Amniotic stem cell (primary cell): ENCODE measurements at places on chromosomes 11 and 22.
A peak's percentile ranks its signal among the peaks of the same experiment; 100 is the strongest.

DNA sequence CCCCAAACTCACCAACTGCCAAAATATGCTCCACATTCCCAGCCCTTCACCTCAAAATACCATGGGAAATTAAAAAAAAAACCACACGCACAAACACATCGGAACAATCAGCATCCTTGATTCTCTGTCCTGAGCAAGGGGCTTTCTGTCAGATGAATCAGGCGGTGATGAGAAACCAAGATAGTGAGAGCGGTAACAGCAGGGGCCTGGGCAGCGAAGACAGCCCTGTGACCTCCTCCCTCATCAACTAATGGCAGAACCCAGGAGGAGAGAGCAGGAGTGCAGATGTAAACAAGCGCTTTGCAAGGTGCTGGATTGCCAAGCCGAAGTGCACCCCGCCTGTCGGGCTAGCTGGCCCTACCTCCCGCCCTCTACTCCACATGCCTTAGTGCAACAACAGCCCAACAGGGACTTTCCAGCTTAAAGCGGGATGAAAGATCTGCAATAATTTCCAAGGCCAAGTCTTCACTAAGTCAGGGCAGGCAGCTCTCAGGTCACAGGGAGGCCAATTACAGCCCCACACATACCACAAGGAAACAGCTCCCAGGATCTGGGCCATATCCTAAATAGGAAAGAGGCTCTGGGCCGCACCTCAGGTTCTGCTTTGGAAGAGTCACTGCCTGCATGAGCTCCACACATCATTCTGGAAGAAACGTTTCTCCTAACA lies 72.2 kb upstream of the BID start:
- DNase-seq: no peak

DNA sequence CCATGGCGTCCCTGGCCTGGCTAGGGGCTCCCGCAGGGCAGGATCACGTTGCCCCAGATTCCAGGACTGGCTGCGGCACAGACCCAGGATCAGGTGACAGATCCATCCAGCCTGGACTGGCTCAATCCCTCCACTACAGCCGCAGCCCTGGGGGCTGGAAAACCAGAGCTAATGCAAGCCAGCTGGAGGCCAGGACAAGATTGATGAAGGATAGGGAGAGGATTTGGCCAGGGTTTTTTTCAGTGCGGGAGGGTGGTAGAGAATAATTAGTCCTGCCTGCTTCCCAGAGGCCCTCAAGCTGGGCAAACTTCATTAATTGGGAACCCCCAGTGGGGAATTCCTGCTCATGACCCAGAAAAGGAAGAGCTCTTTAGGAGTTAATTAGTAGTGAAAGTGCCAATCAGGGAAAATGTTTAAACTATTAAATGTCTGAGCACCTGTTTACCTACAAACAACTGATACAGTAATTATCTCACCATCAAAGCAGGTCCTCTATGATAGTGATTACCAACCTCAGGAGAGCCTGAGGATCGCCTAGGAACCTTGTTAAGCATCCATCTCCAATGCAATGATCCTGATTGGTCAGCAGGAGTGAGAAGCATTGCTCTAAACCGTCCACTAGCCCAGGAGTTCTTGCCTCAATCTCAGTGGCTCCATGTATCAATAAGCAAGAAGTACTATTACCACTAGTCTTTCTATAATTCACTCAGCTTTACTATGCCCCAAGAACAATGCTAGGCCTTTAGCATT lies 33.0 kb upstream of the MYOD1 start:
- no peak for DNase-seq

- no peak for DNase-seq
Observed at GRCh38 chr22:45210991-45211390, 29.7 kb downstream of the KIAA0930 start.

DNA sequence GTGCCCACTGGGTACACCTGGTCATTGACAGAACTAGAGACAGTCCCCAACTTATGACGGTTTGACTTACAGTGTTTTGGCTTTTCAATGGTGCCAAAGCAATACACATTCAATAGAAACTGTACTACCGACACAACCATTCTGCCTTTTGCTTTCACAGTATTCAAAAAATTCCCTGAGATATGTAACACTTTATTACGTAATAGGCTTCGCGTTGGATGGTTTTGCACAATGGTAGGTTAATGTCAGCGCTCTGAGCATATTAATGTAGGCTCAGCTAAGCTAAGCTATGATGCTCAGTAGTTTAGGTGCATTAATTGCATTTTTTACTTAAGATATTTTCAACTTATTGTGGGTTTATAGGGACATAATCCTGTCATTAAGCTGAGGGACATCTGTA lies 105.1 kb upstream of the B3GAT1 start:
- no peak for DNase-seq

GRCh38 chr11:9774591-9775397 lies 110.9 kb downstream of the SWAP70 start:
- peak; percentile 77 for DNase-seq

- DNase-seq: no peak
Observed at GRCh38 chr11:59283311-59283710, 70.6 kb upstream of the MPEG1 start.

- no peak for DNase-seq
Observed at GRCh38 chr11:45209000-45209879, 62.8 kb downstream of the PRDM11 start.

GRCh38 chr22:50260434-50260800 lies 1.1 kb downstream of the MAPK12 start:
- DNase-seq: no peak

- no peak for DNase-seq
Observed at GRCh38 chr11:77879218-77879617, 58.3 kb downstream of the AAMDC start.

DNA sequence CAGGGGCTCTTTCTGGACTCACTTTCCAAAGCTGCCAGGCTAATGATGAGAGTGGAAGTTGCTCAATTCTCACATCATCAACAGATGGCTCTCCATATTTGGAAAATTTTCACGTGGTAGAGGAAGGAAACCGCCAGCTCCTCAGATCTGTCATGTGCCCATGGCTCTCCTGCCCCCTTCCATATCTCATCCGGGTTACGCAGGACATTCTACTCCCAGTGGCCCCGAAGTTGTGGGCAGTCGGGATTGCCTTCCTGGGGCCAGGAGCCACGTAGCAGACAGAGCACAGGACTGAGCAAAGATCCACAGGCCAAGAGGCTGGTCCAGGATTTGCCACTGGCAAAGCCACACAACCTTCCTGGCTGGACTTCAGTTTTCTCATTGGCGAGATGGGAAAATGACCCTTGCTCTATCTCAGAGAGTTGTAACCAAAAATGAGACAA lies 38.8 kb downstream of the RPUSD4 start:
- DNase-seq: no peak

GRCh38 chr11:95816037-95816436 lies 25.7 kb downstream of the CEP57 start:
- DNase-seq: no peak

DNA sequence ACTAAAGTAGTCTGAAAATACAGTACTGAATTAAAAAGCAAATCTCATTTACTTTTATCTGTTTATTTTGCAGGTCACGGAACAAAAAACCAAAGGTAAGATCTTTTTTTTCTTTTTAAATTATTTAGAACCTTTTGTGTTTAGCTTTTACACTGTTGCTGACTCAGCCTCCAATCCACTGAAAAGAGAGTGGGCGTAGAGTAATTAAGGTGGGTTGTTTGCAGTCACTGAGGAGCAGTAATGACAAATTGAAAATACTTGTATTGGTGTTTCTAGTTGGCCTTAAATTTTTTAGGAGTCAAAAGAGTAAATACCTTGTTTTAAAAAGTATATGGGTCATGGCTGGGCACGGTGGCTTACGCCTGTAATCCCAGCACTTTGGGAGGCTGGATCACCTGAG lies 73.4 kb downstream of the TNRC6B start:
- no peak for DNase-seq

DNA sequence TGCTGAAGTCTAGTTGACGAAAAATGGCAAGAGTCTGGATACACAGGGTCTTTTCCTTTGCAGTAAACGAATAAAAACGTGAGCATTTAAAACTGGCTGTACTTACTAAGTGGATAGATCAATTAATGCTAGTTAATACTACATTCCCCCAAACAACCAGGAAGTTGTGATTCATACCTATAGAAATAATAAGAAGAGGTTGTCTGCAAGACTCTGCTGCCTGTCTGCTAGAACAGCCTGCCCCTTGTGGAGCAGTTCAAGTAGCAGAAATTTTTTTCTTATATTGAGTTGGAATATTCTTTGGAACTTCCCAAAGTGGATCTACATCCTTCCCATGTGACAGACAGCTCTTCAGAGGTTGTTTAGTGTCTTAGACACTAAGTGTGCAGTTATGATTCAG lies 86.8 kb downstream of the TEAD1 start:
- no peak for DNase-seq

- DNase-seq: no peak
Observed at GRCh38 chr11:116837231-116838091, at the start of gene APOA1. Gene APOA1 (minus strand): TSS chr11:116837622. CDS start chr11:116837387, 235 bp downstream.

DNA sequence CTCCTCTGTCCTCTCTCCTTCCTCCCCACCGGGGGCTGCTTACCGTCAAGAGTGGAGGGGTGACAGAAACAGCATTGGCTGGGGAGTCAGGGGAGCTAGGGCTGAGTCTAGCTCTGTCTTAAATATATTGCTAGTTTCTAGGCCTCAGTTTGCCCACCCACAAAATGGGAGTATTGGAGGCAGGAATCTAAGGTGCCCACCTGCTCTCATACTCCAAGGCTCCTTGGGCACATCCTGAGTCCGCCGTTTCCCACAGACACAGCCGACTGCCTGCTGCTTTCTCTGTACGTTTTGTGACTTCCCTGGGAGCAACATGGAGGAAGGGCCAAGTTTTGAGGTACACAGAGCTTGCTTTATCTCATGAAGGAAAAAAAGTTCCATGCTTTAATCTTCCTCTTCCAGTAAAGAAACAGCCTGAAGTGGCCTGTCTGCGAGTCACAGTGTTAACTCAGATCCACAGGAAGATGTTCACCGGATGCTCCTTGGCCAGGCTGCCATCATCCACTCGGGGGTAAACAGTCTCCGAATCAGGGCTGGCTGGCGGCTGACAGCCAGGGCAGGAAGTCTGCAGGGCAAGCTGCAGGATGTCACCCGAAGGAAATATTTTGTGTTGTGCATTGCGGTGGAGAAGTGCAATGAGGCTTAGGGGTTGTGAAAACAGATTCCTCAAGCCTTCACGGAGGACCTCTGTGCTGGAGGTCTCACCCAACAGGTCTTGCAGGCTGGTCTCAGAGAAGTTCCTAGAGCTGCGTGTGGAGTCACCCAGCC lies 11.0 kb upstream of the CERK start:
- no peak for DNase-seq

DNA sequence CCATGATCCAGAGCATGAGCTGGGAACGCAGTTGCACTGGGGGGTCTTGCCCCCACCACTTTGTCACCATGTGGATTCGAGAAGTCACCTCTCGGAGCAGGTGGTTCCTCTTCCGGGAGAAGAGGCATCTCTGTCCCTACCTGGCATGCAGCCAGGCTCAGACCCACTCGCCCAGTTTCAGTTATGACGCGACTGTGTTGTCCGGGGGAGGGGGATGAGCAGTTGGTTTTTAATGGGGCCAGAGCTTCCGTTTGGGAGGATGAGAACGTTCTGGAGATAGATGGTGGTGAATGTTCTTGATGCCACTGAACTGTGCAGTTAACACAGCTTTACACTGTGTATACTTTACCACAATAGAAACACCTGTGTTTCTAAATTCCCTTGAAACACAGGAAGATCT lies 41.5 kb downstream of the DHCR7 start:
- DNase-seq: no peak

GRCh38 chr11:71112990-71113389 lies 139.4 kb downstream of the SHANK2 start:
- DNase-seq: no peak

GRCh38 chr11:31800398-31801265 lies 10.5 kb downstream of the PAX6 start:
- DNase-seq: no peak
